ENCODE measurements at places on chromosomes 13 and 19.

DNA sequence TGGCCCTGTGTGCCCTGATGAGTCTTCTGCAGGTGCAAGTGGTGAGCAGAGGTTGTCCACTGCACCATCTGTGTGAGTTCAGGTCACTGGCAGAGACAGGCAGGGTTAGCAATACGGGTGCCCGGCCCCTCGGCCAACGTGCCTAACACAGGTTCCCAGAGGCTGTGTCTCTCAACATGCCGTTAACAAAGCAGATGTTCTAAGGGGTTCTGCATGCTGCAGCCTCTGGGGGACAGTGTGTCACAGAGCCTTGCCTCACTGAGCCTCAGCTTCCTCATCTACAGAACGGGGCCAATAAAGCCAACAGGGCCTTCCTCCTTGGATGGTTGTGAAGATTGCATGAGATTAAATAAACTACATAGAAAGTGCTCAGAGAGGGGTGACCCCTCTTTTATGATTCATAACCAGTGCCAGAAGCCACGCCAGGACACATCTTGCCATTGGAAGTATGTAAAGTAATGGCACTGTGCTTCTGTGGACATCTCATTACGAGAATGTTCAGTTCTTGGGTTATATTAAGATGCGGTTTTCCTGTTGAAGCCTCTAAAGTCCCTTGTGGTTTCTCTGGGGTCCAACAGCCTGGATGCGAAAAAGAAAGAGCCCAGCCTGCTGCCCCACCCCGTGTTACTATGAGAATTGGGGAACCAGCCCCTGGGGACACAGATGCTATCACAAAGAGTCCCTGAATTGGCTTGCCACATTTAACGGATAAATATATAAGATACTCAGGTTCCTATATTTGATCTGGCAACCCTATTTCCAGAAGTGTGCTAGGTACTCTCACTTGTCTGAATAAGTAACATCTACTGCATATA lies 11.2 kb upstream of the ARHGEF18 start:
- DNase-seq: no peak

DNA sequence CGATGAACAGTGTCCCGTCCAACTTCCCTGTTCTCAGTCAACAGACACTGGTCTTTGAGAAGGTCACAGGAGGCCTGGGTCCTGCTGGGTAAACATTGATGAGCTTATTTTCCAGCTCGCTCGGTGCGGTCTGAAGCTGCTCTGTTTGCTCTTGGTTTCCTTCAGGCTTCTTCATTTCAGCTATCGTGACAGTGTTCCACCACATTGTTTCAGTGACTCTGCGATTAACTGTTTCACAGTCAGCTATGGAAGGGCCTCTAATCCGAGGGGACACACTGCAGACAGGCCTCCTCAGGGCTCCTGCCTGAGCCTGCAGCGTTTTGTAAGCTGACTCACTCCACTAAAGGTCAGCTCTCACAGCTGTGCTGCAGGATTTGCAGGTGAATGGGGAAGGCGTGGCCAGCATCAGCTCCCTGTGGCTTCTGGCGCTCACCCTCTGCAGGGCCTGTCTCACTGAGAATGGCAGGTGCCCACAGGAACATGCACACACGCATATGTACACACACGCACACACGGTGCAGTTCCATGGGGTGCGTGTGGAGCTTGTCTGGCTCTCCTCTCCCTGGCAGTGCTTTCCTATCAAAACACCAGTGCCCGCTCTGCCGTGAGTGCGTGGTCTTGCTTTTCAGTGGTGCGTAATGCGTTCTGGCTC lies 62.9 kb upstream of the MCF2L start:
- no peak for DNase-seq

- no peak for DNase-seq
These were observed 3.4 kb downstream of the CADM4 start for GRCh38 chr19:43636121-43636683.

GRCh38 chr13:26709461-26709860 lies 51.1 kb downstream of the GPR12 start:
- no peak for DNase-seq

- no peak for DNase-seq
These were observed 901.4 kb downstream of the EFNB2 start for GRCh38 chr13:105634059-105634458.

DNA sequence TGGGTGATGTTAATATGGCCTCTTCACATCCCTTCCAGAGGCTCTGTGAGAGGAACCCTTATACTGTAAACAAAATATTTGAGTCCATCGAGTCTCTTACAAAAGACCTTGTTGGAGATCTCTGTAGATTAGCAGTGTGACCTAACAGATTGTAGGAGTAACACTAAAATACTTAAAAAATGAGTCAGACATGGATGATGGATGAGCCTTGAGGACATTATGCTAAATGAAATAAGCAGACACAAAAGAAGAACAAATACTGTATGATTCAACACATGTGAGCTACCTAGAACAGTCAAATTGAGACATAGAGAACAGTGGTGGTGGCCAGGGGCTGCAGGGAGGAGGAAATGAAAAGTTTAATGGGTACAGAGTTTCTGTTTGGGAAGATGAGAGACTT lies 152.2 kb upstream of the UBL3 start:
- no peak for DNase-seq

GRCh38 chr19:14150041-14150769 lies 13.8 kb upstream of the ASF1B start:
- peak; percentile 64 for DNase-seq

DNA sequence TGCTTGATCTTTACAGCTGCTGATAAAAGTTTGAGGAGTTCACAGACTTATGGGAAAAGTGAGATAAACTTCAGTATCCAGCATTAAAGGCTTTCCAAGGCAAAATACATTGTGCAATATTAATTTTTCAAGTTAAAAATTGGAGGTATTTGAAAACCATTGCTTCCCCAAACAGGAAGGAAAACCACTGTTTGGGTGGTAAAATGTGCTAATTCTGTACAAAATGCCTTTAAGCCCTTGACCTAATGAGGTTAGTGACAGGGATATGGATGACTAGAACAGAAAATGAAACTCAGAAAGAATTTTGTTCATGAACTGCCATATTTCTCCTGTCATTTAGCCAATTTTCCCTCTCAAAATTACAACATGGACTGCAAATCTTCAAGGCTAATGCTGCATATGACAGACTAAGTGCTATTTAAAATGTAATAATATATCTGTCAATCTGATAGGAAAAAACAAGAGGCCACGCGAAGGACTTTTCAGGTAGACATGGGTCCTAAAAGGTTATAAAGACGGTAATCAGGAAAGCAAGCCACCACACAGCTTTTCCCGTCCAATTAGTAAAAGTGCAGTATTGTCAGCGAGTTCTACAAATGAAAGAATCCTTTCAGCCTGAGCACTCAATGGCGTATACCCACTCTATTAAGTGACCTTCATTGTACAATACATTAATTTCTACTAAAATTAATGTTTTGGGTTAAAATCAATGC lies 212.8 kb downstream of the ENOX1 start:
- DNase-seq: no peak

GRCh38 chr13:106649495-106649894 lies 81.6 kb upstream of the ARGLU1 start:
- no peak for DNase-seq

- DNase-seq: peak; percentile 83
These were observed 1.4 kb upstream of the ZMYM5 start for GRCh38 chr13:19864746-19865309.

DNA sequence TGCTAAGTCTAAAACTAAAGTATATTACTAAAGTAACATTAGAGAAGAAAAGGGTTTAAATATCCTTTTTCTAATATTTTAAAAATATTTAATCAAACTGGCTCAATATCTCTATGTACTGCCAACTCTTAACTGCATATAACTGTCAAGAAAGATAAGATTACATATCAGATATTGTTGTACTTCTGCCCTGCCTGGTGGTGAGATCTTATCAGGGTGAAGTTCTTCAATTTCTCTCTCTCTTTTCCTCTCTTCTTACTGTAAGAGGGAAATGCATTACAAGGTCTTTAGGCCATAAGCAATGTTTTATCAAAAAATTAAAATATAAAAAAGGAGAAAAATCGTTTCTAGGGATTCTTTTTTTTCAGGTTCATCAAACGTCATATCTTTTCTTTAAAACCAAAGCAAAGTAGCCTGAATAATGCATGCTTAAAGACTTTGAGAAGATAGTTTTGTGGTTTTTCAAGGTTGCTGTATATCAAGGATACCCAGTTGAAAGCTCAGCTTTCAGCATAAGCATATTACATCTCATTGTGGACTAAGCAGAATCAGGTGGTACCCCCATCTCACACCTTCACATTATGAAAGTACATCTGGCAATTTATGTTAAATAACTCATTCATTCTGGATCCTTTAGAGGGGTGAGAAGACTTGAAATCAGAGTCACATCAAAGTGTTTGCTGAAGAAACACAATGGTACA lies 1625.7 kb upstream of the SLC10A2 start:
- no peak for DNase-seq

DNA sequence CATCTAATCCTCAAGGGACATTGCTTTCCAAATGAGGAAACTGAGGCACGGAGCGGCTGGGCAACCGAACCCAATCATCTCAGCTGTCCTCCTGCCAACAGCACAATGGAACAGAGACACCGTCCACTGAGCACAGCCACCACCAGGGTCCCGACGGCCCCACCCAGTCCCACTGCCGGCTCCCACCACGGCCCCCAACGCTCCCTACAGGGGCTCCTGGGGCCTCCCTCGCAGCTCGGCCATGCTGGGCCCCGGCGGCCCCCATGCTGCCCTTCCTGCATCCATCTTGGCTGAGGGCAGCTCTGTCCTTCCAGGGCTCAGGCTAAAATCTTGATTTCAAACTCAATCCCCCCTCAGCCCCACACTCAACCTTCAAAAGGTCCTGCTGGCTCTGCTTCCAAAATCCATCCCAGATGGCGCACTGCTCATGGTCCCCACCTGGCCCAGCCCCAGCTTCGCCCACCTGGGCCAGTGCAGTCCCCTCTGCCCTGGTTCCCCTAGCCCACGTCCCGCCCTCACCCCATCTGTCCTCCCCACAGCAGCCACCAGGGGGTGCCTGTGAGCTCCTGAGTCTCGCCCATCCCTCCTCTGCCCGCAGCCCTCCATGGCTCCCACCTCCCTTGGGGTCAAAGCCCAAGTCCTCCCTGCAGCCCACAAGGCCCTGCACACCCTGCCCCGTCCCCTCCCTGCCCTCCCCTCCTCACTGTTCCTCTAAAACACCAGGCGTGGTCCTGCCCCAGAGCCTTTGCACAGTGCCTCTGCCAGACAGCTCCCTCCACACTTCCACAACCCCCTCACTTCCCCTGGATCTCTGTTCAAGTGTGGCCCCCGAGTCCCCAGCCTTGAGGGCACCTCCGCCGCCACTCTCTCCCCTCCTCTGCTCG lies 7.9 kb downstream of the PIP5K1C start:
- peak; percentile 83 for DNase-seq

DNA sequence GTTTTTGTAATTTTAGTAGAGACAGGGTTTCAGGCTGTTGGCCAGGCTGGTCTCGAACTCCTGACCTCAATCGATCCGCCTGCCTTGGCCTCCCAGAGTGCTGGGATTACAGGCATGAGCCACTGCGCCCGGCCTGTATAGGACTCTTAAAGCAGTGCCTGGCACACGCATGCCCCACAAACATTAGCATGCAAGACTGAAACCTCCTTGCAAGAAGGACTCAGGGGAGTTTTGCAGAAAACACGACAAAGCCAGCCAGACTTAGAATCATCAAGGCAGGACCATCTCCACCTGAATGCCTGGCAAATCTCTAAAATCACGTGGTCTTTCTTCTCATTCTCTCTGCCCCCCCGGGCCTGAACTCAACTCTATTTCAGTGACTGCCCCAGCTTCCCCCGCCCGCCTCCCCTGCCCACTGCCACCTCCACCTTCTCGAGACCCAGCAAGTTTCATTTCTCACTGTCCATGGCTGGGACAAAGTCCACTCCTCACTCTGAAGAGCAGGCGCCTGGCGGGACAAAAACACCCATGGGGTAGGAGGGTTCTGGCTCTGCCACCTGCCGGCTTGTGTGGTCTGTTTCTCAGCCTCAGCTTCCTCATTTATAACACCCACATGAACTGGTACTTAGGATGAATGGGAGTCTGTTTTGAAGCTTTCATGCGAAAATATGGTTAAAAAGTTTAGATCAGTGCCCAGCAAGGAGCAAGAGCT lies 2.4 kb downstream of the TICAM1 start:
- no peak for DNase-seq

- peak; percentile 74 for DNase-seq
These were observed 782 bp upstream of the JUND start for GRCh38 chr19:18282021-18282787.

GRCh38 chr13:21549633-21550032 lies 54.3 kb downstream of the MICU2 start:
- no peak for DNase-seq

DNA sequence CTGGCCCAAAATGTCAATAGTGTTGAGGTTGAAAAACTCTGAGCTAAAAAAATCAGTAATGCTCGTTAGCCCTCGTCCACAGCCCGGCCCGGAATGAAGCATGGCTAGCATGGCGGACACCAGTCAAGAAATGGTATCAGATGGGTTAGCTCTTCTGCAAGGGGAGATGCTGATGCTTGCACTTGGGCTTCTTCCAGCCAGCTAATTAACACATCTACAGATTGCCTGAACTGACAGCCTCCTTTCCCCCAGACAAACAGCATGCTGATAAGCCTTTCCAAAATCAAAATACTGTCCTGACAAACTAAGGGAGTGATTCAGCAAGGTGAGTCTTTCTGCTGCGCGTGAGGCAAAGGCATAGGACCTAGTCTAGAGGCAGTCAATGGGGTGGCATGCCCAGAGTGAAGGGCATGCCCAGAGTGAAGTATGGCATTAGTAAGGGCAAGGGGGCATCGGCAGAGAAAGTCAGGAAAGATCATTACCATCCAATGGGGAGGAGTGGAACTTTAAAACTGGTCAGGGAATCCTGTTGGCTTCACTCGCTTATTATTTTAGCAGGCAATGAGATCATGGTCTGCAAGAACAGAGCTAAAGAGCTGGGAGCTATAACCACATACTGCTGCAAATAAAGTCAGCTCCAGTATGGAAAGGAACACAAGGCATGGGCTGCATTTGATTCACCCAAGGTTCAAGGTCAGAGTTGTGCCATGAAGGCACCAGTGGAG lies 30.2 kb upstream of the UBE2L5 start:
- DNase-seq: no peak

GRCh38 chr19:52735734-52736133 lies 890 bp upstream of the ZNF611 start:
- no peak for DNase-seq

DNA sequence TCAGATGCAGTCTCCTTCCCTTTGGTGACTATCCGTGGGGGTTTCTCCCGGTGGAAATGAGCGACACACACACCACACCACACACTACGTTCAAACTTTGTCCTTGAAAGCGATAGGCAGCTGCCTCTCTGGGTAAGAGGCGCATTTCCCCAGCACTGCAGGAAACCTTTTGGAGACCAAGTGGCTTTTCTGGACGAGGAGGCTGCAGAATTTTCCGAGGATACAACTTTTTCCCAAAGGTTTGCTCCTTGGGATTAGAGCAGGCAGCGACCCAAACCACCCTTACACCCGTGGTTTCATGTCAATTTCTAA lies 38.2 kb upstream of the FLT1 start:
- no peak for DNase-seq

- DNase-seq: no peak
These were observed 2041.1 kb downstream of the OLFM4 start for GRCh38 chr13:55069746-55070145.

DNA sequence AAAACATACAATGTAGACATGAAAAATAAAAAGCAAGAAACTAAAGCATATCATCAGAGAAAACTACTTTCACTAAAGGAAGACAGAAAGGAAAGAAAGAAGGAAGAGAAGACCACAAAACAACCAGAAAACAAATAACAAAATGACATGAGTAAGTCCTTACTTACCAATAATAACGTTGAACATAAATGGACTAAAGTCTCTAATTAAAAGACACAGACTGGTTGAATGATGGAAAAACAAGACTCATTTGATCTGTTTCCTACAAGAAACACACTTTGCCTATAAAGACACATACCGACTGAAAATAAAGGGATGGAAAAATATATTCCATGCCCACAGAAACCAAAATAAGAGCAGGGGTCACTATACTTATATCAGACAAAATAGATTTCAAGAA lies 46.0 kb downstream of the RB1 start:
- no peak for DNase-seq
